Activated T-helper 2 cell treated with anti-CD3 and anti-CD28 coated beads, Interferon-gamma antibody, Interleukin-2, Interleukin-4, amounts not matched to agents 10 μg/mL and 5 μg/mL and 100 μg/mL, durations not matched to agents 14 hours and 24 hours and 36 hours (primary cell): ENCODE measurements at places on chromosomes 5 and 9. TPM values are rescaled to one million over a fixed set of nuclear protein-coding genes. Genes with fewer than 3 reads are reported as not detected.

GRCh38 chr5:73388740-73389139 is 59.8 kb downstream of the FOXD1 start:
- H3K4me3 ChIP-seq, result no peak overlapping the region
- H3K4me1 ChIP-seq, result peaks cover 19% of the 10 kb centered on the region
- peaks cover 45% of the 10 kb centered on the region for H3K27me3 ChIP-seq
- H3K27ac ChIP-seq, result no peak overlapping the region

DNA sequence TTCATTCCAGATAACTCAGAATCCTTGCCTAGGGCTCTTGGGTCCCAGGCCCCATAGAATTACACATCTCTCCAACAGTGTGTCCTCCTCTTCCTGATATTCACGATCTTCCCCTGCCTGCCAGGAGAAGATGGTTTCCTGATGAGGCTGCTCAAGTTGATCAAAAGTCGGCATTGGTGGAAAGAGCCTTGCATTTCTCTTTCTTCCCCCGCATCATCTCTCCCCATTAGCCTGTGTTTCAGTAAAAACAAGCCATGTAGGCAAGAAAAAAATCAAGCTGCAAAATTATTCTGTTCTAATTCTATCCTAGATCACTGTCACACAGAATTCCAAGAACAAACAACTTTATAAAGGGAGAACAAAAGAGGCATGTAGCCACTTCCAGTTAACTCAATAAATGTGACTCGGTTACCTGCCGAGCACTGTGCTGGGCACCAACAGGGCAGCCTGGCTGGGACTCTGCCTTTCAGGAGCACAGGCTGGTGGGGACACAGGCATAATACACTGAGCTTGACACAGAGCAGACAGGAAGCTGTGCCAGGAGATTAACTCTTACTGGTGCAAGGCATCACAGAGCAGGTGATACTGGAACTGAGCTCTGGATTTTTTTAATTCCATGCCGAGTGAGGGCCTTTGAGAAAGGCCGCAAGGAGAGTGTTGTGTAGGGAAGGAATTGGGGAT is 25.6 kb downstream of the TMOD1 start:
- H3K4me3 ChIP-seq, result no peak overlapping the region
- H3K36me3 ChIP-seq, result no peaks in the 10 kb centered on the region
- DNase-seq, result no peak
- H3K4me1 ChIP-seq, result peaks cover 5% of the 10 kb centered on the region
- H3K27me3 ChIP-seq, result no peaks in the 10 kb centered on the region

- H3K4me1 ChIP-seq, result peaks cover 7% of the 10 kb centered on the region
- no peak overlapping the region for H3K4me3 ChIP-seq
- no peaks in the 10 kb centered on the region for H3K36me3 ChIP-seq
- DNase-seq, result no peak
- H3K27ac ChIP-seq, result no peak overlapping the region
These were observed 55.7 kb downstream of the NXNL2 start for GRCh38 chr9:88590558-88591146.

DNA sequence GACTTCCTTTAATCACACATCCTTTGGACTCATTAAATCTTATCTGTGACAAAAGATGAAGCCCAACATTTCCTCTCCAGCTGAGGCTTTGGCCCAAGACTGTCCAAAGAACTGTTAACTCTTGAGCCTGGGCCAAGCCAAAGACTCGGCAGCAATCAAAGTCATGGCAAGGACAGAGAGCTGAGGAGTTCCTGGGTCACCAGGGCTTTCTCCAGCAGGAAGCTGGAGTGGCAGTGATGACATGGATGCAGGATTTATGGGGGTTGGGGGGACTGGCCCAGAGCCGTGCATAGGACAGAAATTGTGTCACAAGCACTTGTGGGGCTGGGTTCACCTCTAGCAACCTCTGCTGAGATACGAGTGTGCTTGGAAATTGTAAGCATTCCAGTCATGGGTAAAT is 440.3 kb downstream of the PLK2 start:
- no peaks in the 10 kb centered on the region for H3K36me3 ChIP-seq
- no peaks in the 10 kb centered on the region for H3K27me3 ChIP-seq
- no peak for DNase-seq
- H3K4me1 ChIP-seq, result no peaks in the 10 kb centered on the region

DNA sequence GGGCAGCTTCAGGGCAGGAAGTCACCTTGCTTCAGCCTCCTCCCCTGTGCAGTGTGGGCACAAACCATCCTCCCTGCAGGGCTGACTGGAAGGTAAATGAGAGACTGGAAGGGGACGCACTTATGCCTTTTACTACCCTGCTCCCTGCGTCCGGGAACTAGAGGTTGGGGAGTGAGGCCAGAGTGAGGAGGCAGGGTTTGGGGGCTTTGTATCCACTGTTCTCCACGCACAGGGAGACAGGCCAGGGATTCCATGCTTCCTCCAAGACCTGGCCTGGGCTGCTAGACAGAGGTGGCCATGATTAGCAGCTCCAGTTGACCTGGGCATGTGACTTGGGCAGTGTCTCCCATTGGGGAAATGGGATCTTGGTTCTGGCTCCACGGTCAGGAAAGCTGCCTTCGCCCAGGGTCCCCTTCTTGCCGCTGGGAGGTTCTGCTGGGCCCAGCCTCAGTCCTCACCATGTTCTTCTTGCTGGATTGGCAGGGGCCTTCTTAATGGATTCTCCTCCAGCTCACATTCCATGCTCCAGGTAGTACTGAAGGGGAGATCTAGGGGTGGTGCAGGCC is 37.0 kb upstream of the PSD2 start:
- no peak overlapping the region for H3K27ac ChIP-seq
- DNase-seq, result no peak

- DNase-seq, result no peak
- peaks cover 6% of the 10 kb centered on the region for H3K4me1 ChIP-seq
- H3K27me3 ChIP-seq, result peaks cover 5% of the 10 kb centered on the region
- H3K27ac ChIP-seq, result no peak overlapping the region
These were observed 15.3 kb downstream of the MYMK start for GRCh38 chr9:133509179-133510083.

DNA sequence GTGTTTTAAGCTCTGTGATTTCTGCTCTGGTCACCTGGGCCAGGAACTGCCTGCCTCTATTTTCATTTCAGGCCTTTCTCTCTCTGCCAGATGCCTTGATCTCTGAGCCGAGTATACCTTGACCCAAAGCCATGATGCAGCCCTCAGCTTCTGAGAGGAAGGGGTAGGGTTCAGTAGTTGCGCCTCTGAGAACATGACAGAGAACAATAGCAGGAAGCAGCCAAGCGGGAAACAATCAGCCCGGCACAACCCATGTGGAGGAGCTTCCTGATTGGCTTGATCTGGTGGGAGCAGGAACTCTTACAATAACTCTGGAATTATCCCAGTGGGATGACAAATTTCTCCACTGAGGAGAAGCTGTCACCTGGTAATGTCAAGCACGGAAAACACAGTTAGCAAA is 127.4 kb downstream of the PALM2AKAP2 start:
- no peak overlapping the region for H3K4me3 ChIP-seq
- DNase-seq, result no peak
- no peaks in the 10 kb centered on the region for H3K36me3 ChIP-seq
- no peak overlapping the region for H3K27ac ChIP-seq
- no peaks in the 10 kb centered on the region for H3K27me3 ChIP-seq
- peaks cover 19% of the 10 kb centered on the region for H3K4me1 ChIP-seq

DNA sequence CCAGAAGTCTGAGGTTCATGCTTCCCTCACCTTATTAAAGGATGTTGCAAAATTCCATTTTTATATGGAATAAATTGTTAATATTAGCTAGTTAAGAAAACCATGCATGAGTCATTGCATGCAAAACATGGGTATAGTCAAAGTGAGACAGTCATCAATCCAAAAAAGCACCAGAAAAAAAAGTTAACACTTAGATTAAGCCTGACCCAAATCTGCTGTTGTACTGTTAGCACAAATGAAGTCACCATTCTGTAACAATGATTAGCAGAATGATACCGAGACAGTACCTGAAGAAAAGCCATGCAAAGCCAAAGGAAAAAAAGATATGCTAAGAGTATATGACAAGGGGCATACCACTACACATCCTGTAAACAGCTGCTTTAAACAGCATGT is 49.5 kb downstream of the PKD2L2 start:
- peak overlapping the region; percentile 10 for H3K27ac ChIP-seq
- H3K4me3 ChIP-seq, result no peak overlapping the region
- no peak for DNase-seq
- no peaks in the 10 kb centered on the region for H3K27me3 ChIP-seq
- H3K36me3 ChIP-seq, result peaks cover 46% of the 10 kb centered on the region
- peaks cover 3% of the 10 kb centered on the region for H3K4me1 ChIP-seq

- peaks cover 8% of the 10 kb centered on the region for H3K27me3 ChIP-seq
- no peaks in the 10 kb centered on the region for H3K4me1 ChIP-seq
- H3K36me3 ChIP-seq, result no peaks in the 10 kb centered on the region
These were observed 13.3 kb upstream of the C9 start for GRCh38 chr5:39377613-39378012.

DNA sequence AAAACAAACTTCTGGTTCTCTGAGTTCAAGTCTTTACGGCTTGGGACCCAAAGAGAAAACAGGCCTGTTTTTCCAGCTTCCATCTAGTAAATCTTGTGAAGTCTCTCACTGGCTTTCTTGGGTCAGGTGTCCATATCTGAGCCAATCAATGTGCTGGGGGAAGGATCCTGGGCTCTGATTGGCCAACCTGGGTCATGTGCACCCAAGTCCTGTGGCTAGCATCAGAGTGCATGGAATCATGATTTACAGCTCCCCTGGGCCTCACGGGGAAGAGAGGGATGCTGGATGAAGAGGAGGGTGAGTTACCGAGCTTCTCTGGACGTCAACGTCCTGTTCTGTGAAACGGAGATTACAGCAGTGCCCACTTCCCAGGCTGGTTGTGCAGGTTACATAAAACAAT is 19.4 kb downstream of the CXCL14 start:
- DNase-seq, result no peak
- no peaks in the 10 kb centered on the region for H3K36me3 ChIP-seq
- peaks cover 5% of the 10 kb centered on the region for H3K4me1 ChIP-seq
- no peak overlapping the region for H3K4me3 ChIP-seq
- peaks cover 27% of the 10 kb centered on the region for H3K27me3 ChIP-seq
- no peak overlapping the region for H3K27ac ChIP-seq

DNA sequence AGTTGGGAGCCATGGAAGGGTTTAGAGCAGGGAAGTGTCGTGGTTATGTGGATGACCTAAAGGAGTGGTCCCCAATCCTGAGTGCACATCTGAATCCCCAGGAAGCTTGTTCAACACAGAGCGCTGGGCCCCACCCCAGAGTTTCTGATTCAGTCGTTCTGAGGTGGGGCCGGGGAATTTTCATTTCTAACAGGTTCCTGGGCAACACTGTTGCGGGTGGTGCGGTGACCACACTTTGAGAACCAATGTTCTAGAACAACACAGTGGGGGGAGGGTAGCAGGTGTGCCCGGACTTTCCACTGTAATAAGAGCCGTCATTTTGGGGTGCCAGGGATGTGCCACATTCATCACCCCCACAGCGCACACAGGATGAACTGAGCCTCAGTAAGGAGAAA is 39.3 kb downstream of the DUSP1 start:
- no peaks in the 10 kb centered on the region for H3K4me1 ChIP-seq
- DNase-seq, result no peak
- H3K4me3 ChIP-seq, result no peak overlapping the region

- no peak for DNase-seq
- no peaks in the 10 kb centered on the region for H3K36me3 ChIP-seq
- H3K27me3 ChIP-seq, result no peaks in the 10 kb centered on the region
- no peak overlapping the region for H3K27ac ChIP-seq
These were observed 1291.8 kb upstream of the DMAC1 start for GRCh38 chr9:9091387-9091786.

GRCh38 chr5:67887748-67888161 is 327.8 kb upstream of the PIK3R1 start:
- no peak overlapping the region for H3K27ac ChIP-seq
- H3K36me3 ChIP-seq, result no peaks in the 10 kb centered on the region
- no peaks in the 10 kb centered on the region for H3K27me3 ChIP-seq
- no peak overlapping the region for H3K4me3 ChIP-seq

GRCh38 chr5:33934176-33934575 is 2.0 kb upstream of the RXFP3 start:
- peaks cover 37% of the 10 kb centered on the region for H3K27me3 ChIP-seq
- H3K4me1 ChIP-seq, result no peaks in the 10 kb centered on the region
- no peak overlapping the region for H3K27ac ChIP-seq

- peaks cover 8% of the 10 kb centered on the region for H3K4me1 ChIP-seq
- no peak overlapping the region for H3K4me3 ChIP-seq
- no peak for DNase-seq
- peaks cover 5% of the 10 kb centered on the region for H3K27me3 ChIP-seq
- no peaks in the 10 kb centered on the region for H3K36me3 ChIP-seq
- no peak overlapping the region for H3K27ac ChIP-seq
These were observed 150.0 kb upstream of the CD180 start for GRCh38 chr5:67346611-67347010.

DNA sequence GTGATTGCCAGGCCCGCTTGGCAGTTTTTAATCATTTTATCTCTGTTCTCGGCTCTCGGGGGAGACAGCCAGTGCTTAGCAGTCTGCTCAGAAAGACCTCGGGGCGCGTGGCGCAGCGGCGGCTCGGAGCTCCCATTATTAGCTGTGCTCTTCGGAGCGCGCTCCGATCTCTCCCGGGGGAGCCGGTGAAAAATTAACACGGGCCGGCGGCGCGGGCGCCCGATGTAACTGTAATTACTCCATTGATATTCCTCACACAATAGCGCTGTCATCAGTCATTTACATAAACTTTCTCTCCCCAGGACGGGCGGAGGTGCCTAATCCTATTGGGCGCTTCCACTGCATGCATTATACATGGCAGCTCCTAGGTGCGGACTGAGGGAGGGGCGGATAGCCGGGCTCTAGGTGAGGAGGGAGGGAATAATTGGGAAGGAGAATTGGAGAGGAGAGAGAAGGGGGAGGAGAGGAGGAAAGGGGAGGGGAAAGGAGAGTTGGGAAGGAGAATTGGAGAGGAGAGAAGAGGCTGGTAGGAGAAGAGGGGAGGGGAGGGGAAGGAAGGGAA is 24.9 kb downstream of the LMX1B start:
- H3K4me3 ChIP-seq, result no peak overlapping the region
- H3K4me1 ChIP-seq, result no peaks in the 10 kb centered on the region
- peaks cover 61% of the 10 kb centered on the region for H3K27me3 ChIP-seq
- no peak for DNase-seq
- no peaks in the 10 kb centered on the region for H3K36me3 ChIP-seq

DNA sequence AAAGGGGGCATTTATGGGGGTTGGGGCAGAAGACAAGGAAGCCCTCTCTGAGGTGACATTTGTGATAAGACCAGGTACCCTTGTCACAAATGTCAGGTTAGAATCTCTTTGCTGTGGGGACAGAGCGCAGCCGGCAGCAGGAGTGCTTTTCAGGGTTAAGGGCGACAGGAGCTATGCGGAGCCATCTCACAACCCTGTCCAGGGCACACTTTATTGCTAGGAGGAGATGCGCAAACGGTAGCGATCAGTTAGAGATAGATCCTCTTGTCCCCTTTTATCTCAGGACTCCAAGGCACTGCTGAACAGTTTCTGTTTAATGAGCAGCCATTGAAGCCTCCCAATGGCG is 438 bp upstream of the LAMC3 start:
- H3K36me3 ChIP-seq, result no peaks in the 10 kb centered on the region
- no peaks in the 10 kb centered on the region for H3K4me1 ChIP-seq
- no peak overlapping the region for H3K27ac ChIP-seq
- peaks cover 31% of the 10 kb centered on the region for H3K27me3 ChIP-seq
- DNase-seq, result no peak

DDX4 gene
- total RNA-seq, result 0.09 TPM in 1 of 2 replicates, not detected in the other

ABLIM3 gene
- not detected in 2 replicates for total RNA-seq

INSL6 gene
- not detected in 2 replicates for total RNA-seq

WNK2 gene
- total RNA-seq, result 1.2 and 1.6 TPM in 2 replicates

ANKRD33B gene
- total RNA-seq, result 31.1 and 31.5 TPM in 2 replicates

GRXCR2 gene
- total RNA-seq, result not detected in 2 replicates

CARTPT gene
- not detected in 2 replicates for total RNA-seq

MAP1B gene
- 0.32 and 0.57 TPM in 2 replicates for total RNA-seq

BTNL8 gene
- 0.18 and 0.25 TPM in 2 replicates for total RNA-seq

BRINP1 gene
- total RNA-seq, result not detected in 2 replicates

SEMA6A gene
- 0.67 TPM in 1 of 2 replicates, not detected in the other for total RNA-seq
